ENCODE measurements at places on chromosomes 6 and 20. TPM values are rescaled to one million over a fixed set of nuclear protein-coding genes. Genes with fewer than 3 reads are reported as not detected.

C6orf58 gene
- not detected for total RNA-seq

SRMS gene
- total RNA-seq = not detected

DNA sequence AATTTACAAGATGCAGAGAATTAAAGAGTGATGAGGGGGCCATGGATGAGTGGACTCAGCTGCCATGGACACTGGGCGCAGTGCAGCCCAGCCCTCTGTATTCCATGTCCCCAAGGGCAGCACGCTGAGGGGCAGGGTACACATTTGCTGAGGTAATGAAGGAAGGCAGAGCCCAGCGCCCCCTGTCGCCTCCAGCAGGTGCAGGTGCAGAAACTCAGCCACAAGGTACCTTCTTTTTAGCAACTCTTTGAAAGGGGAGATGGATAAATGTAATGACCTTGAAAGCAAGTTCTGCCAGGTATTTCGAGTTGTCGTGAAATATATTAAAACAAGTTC lies 7.1 kb downstream of the CD93 start:
- DNase-seq = no peak

DNA sequence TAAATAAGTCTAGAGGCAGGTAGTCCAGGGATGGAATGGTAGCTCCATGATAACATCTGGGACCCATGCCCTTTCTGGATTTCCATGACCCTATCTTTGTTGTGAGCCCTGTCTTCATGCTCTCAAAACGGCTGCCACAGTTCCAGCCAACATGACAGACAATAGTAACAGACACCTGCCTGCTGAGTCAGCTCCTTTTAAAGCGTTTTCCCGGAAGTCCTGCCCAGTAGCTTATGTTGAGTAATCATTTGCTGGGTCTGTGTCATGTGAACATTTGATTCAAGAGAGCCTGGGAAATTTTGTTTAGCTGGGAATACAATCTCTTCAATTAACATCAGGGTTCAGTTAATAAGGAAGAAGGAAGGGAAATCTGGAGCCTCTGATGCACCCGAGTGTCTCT lies 262.2 kb upstream of the SULF2 start:
- DNase-seq = no peak

DNA sequence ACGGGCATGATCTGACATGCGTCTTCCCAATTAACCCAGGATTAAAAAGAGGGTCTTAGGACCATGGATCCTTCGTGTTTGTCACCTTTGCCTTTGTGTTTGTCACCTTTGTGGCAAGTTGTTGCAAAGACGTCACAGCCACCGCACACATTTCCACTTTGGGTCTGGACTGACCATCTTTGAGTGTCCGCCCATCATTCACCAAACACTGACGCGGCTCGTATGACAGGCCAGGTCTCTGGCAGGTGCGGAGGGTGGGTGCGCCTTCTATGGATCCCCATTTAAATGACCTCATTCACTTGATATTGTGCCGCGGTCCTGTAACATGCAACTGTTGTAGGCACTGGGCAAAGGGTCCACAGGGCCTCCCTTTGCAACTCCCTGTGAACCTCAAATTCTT lies 404.1 kb downstream of the TAF4 start:
- DNase-seq = no peak

DNA sequence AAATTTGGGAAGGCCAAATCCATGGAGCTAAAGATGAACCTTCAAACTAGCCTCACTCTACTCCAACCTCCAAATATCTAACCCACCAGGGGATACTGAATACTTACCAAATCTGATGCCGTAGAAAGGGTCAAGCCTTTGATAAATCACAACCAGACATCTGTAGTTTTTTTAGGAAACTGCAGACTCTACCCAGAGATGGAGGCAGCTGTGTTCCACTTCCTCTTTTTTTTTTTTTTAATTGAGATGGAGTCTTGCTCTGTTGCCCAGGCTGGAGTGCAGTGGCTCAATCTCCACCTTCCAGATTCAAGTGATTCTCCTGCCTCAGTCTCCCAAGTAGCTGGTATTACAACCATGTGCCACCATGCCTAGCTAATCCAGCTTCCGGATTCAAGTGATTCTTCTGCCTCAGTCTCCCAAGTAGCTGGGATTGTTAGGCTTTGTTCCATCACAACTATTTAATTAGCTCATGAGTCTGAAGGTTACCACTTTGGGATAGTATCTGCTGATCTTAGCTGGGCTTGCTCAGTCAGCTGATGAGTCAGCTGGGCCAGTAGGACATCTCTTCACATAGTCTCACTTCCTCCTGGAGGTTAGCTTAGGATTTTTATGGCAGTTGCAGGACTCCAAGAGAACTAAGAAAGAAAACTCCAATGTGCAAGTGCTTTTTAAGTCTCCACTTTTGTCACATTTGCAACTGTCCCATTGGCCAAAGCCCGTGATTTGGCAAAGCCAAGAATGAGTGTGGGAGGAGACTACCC lies 13.3 kb downstream of the FRK start:
- DNase-seq = no peak

GRCh38 chr6:36235309-36235708 lies 34.6 kb upstream of the PNPLA1 start:
- no peak for DNase-seq

- DNase-seq = no peak
Measured at GRCh38 chr6:40925341-40925740, 113.7 kb downstream of the UNC5CL start.

DNA sequence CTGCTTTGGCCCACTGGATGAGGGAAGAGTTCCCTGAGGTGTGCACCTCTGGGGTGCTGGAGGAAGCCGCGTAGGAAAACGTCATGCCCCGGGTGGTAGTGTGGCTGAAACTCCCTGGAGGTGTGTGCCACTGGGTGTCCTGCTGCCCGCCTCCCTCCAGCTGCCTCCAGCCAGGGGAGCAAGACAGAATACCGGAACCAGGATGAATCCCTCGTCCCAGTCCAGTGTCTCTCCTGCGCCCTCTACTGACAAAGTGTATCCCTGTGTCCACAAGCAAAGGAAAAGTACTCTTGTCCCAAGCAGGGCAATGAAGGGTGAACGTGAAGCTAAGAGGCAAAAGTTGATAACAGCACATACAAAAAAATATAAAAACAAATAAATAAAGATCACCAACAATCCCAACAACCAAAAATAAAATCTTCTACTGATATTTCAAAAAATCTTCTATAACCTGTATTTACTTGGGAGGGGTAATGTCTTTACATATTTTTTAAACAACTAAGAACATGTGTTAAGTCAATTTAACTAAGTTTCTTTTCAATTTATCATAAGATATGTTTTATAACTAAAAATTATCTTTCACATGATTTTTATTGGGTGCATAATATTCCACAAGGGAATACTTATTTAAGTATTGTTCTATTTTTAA lies 437.6 kb downstream of the MAFB start:
- no peak for DNase-seq

GRCh38 chr20:61571221-61571620 lies 319.2 kb downstream of the CDH4 start:
- DNase-seq = no peak

All from left cardiac atrium (tissue), 4 donors.